ENCODE measurements at places on chromosomes 3 and 15.

DNA sequence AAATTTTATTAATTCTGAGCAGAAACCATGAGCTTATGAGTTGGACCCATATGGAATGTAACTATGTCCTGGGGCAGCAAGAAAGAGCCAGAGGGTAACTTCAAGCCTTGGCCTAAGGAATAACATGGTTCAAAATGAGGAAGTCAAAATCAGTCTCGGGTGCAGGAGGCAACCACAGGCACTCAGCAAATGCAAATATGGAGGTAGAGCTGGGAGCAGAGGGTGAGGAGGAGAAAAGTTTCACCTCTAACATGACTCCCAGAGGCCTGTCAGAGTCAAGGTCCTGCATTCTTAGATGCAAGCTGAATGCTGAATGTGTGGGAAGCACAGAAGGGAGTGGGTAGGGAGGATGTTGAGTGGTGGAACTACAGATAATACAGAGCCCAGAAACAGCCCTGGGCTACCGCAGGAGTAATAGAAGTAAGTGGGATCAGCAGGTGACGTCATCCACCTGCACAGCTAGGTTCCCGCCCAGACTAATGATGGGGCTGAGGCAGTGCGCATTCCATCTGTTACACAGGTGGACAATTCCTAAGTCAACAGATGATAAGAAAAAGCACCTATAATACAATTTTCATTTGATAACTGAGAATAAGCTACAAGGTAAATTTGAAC lies 279.8 kb upstream of the ARRDC4 start:
- no peak for DNase-seq

- no peak for DNase-seq
These were observed 10.5 kb downstream of the NUTM1 start for GRCh38 chr15:34353627-34354026.

GRCh38 chr15:49063402-49064280 lies 17.4 kb upstream of the SECISBP2L start:
- DNase-seq: no peak

GRCh38 chr3:112092496-112093179 lies 6.4 kb downstream of the C3orf52 start:
- no peak for DNase-seq

- no peak for DNase-seq
These were observed 32.9 kb downstream of the CRYGS start for GRCh38 chr3:186511245-186511644.

GRCh38 chr15:66908744-66909095 lies 156.7 kb upstream of the SMAD3 start:
- DNase-seq: no peak

DNA sequence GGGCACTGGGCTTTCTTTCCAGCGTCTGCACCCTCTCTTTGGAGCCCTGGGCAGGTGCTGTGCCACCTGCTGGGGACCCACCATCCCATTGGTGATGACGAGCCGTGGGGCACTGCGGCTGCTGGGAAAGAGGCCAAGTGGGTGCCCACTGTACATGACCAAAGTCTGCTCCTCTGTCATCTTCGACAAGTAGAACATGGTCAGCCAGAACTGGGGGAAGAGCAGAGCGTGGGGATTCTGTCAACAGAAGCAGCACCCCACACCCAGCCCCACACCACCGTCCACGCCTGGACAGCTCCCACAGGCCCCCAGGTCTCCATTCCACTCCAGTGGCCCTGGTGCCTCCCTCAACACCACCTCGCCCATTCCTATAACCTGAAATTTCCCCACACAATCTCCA lies 9.7 kb downstream of the UROC1 start:
- no peak for DNase-seq

DNA sequence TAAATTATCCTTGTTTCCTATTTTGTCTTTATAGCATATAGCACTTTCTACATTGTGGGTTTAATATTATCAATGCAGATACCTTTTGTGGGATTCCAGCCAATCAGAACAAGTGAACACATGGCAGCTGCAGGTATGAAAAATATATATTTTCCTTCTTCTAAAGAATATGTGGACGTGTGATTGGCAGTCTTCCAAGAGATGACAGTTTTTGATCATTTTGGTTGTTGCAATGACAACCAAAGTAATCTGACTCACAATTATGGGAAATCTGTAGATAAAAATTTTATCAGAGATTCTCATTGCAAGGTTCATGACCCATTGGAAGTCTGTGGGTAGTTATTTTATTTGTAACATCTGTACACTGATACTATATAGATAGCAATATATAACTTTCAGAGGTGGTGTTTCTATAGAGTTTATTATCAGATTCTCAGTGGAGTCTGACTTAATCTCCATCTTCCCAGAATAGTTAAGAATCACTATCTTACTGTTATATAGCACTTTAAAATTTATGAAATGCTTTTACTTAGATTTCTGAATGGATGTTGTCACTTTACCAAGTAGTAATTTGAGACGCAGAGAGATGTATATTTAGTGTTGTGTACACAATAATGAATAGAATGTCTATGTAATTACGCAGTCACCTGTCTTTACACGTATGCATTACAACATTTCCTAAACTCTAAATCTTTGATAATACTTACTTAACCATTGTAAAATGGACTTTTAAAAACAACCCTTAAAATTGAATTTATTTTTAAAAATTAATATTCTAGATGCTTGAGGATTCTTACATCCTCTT lies 82.5 kb downstream of the STT3B start:
- DNase-seq: no peak

- no peak for DNase-seq
These were observed 14.6 kb downstream of the HDC start for GRCh38 chr15:50250760-50251394.

All from progenitor cell of endocrine pancreas (in vitro differentiated cells).